Naive thymus-derived CD4-positive, alpha-beta T cell (primary cell): ENCODE measurements at places on chromosomes 4 and X. TPM values are rescaled to one million over a fixed set of nuclear protein-coding genes. Genes with fewer than 3 reads are reported as not detected.

NEUROG2 gene
- total RNA-seq, result 0.10 and 0.15 TPM in 2 replicates

TDO2 gene
- total RNA-seq, result not detected

RLIM gene
- total RNA-seq, result 29.1 and 31.6 TPM in 2 replicates

AKAP4 gene
- not detected in 2 replicates for total RNA-seq

NPY2R gene
- not detected for total RNA-seq

BST1 gene
- total RNA-seq, result 0.65 TPM

GRCh38 chr4:56651056-56651350, 30.1 kb downstream of the HOPX start:
- no peak for DNase-seq

- no peak for DNase-seq
These were observed 533.7 kb downstream of the INPP4B start for GRCh38 chr4:142312391-142312790.

DNA sequence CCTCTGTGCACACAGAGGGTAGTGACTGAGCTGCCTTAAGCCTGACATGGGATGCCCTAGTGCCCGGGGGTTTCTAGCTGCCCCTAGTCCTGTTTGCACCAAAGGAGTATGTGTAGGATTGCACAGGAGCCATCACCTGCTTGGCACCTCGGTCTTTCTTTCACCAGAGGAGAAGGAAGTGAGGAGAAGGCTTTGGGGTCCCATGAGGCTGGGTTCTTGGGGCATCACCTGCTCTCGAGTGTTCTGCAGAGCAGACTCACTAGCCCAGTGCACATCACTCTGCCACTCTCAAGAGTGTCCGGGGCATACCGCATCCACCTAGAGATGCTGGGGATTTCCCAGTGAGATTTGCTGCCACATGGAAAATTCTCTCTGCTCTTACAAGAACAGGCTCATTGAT, 40.5 kb upstream of the GPR78 start:
- no peak for DNase-seq

- DNase-seq, result no peak
These were observed 5.2 kb downstream of the HADH start for GRCh38 chr4:107994894-107995293.

DNA sequence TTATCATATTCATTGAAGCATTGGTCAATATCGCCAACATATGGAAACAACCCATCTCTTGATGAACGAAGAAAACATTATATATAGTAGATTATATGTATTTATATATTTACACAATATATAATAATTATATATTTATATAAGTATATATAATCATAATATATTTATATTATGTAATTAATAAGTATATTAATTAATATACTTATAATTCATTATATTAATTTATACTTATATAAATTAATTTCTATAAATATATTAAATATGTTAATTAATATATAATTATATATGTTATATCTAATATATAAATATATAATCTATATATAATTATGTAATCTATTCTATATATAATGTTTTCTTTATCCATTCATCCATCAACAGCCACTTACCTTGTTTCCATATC, 69.0 kb upstream of the SRD5A3 start:
- DNase-seq, result no peak

DNA sequence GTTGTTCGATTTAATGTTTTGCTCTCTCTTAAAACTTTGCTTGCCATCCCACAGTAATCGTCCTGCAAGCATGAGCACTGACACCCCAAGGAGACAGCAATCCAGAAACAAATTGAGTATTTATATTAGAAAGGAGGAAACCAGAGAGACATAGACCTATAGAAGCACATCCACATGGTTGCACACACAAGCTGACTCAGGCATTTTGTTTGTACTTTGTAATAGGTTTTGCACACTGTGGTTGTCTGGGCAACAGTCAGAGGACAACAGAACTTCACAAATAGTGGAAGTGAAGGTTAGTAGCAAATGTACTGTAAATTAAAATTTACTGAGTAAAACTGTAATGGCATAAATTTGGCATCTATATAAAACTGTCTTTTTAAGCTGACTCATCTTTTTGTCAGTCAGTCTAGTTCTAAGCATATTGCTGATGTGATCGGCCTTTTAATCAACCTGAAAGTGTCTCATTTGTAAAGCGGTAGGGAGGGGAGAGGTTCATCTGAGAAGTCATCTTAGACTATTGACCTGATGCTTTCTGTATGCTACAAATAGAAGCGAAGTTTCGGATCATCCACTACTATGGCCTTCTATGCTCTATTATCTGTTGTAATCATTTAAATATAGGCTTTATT, 1624.7 kb downstream of the ARAP2 start:
- no peak for DNase-seq

DNA sequence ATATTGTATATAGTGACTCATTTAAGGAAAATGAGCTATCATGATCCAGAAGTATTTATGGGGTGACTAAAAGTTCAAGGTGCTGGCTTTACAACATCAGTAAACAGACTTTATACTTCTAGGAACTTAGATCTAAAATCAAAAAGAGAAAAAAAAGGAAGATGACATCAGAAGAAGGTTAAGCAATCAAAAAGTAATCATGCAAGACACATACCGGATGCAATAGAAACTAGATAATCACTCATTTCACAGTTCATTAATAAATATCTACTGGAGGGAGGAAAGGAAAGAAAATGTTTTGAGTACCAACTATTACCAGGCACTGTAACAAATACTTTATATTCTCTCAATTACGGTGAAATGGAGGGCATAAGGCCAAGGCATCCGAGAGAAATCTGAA, 276.4 kb downstream of the SPRY1 start:
- DNase-seq, result no peak

DNA sequence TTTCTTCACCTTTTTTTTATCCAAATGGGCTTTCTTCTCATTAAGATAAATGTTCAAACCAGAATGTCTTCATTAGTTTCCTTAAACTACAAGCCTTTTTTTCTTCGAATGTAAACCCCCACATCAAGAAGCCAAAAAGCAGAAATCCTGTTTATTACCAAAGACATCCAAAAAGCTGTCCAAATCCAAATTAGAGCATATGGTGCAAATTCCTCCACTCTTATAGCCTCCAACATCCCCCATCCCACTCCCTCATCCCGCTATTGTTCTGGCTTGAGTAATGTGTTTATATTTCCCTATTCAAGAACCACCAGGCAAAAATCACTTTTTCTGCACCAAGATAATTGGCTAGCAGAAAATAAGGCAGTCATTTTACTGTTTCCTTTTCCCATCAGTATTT, 315.1 kb upstream of the ADGRL3 start:
- DNase-seq, result no peak

DNA sequence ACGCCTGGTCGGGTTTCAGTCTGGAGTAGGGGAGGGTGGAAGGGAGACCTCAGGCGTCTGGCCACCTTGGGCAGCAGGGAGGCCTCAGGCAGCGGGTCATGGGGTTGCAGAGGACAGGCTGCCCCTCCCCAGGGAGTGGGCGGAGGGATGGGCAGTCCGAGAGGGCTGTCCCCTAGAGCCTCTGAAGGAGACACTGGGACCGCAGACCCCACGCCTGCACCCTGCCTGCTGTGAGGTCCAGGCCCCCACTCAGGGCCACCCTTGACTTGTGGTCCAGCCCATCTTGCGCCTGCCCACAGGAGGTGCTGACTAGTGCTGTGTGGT, 16.5 kb downstream of the FGFRL1 start:
- no peak for DNase-seq

DNA sequence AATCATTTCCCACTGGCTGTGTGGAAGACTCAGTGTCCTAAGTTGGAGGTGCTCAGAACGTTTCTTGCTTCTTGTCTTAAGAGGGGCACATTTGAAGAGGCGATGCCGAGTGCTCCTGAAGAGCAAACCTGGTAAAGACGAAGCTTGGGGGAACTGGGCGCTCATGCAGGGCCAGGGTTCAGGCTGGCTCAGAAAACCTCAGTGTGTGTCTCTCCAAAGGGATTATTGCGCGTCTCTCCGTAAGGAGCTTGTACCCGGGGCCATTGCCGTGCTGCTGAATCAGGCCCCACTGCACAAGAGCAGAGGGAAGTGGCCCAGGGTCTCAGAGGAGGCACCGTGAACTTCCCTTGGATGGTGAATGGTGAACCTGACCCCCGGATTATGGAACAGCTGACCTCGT, 44.4 kb downstream of the PSAPL1 start:
- no peak for DNase-seq

DNA sequence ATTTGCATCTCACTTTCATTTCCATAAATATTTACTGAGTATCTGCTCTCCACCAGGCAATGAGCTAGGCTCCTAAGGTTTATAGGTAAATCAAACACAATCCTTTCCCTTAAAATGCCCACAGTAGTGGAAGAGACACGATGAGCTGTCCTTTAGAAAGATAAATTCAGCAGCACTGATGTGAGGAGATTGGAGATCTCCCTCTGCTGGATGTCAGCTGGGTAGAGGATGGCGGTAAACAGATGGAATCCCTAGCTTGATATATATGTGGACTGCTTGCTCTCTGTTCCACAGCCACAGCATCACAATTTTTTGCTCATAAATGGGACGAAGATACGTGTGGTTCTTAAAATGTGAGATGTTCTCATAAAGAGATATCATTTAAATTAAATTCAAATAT, 216.4 kb upstream of the RASGEF1B start:
- DNase-seq, result no peak

- no peak for DNase-seq
These were observed 2.2 kb downstream of the NFKB1 start for GRCh38 chr4:102503301-102503746.

- DNase-seq, result peak; percentile 82
These were observed 2.3 kb downstream of the S100P start for GRCh38 chr4:6695660-6696610.

GRCh38 chrX:53093177-53093655, 726 bp upstream of the KANTR start:
- DNase-seq, result peak; percentile 36
